ENCODE measurements at places on chromosomes 3 and 15.

DNA sequence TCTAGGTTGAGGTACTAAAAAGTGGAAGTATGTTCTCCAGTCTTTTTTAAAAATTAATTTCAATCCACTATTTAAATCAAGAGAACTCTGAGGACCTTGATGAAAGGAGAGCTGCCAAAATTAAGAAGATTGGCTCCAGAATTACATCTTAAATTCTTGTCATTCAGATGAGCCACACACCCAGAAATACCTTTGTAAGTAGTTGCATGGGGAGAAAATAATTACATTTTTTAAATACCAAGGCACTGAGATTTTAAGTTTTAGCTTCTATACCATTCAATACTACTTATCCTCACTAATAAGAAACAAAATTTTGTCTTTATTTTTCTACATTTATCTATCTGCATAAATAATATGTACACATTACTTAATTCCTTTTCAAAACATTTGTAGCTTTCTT is 1132.8 kb downstream of the OTOL1 start:
- no peak for DNase-seq

DNA sequence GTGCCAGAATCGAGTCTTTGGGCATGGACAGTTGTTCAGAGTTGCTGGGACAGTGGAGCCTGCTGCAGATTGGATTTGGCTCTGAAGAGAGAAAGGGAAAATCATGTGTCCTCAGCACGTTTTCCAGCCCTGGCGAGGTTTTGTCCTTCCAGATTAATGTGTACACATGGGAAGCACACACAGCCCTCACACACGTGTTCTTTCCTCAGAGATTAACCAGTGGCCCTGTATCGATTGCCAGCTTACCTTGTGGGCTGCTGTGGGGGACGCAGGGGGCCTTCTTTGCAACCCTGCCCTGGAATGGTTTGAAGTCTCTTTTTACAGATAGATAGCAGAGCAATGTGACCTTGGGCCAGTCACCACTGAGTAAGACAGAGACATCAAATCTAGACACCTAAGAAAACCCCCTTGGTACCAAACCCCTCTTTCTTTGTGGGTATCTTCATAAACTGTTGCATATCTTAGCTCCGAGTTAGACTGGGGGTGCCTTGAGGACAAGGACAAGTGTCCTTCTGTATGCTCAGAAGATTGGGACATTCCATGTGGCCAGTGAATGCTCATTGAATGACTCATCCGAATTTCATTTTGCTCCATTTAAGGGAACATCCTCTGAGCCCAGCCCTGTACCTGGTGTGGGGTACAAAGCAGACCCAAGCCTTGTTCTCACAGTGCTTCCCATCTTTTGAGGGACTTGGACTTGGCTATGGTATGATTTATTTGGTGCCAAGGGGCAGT is 48.0 kb downstream of the SMAD6 start:
- no peak for DNase-seq

- DNase-seq, result no peak
These were observed 216.6 kb upstream of the GRM7 start for GRCh38 chr3:6644070-6644929.

GRCh38 chr3:11120091-11120805 is 34.0 kb upstream of the HRH1 start:
- no peak for DNase-seq

- no peak for DNase-seq
These were observed 86.3 kb downstream of the PPCDC start for GRCh38 chr15:75109736-75110130.

GRCh38 chr15:56325186-56325585 is 40.0 kb upstream of the TEX9 start:
- DNase-seq, result no peak

- DNase-seq, result no peak
These were observed 30.4 kb downstream of the ARHGEF3 start for GRCh38 chr3:56771376-56771775.

- DNase-seq, result peak; percentile 72
These were observed 453.1 kb downstream of the EPHA3 start for GRCh38 chr3:89560568-89560967.

DNA sequence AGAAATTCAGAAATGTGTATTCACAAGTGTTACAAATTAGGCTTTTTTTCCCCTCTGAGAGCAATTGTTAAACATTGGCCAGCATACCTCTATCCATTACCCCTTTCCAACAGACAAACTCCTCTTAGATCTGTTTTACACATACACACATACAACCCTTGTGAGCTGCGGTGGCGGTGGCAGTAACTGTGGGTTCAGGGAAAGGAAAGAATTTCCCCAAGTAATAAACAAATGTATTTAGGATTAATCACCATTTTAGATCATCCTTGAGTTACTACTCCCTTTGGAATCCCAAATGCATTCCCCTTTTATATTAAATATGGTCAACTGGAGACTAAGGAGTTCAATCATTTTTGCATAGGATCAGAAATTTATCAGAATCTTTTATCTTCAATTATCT is 667.0 kb downstream of the FHIT start:
- DNase-seq, result peak; percentile 67

DNA sequence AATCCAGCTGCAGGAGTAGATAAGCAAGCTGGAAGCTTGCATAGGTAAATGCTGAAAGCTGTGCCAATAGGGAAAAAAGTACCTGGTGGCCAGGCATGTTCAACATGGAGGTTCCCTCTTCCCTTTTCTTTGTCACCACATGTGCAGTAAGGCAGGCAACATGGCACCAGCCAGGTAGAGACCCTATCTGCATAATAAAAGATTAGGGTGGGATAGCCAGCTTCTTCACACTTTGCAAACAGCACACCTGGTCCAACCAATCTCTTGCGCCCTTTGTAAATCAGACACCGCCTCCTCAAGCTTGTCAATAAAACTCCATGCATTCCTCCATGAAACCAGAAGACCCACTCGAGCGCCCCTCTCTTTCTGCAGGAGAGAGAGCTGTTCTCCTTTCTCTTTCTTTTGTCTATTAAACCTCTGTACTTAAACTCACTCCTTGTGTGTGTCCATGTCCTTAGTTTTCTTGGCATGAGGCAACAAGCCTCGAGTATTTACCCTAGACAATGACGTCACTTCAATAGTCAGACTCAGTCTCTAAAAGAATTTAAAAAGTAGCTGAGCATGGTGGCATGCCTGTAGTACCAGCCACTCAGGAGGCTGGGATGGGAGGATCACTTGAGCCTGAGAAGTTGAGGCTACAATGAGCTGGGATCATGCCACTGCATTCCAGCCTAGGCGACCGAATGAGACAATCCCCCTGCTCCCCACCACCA is 256.3 kb downstream of the SCAPER start:
- no peak for DNase-seq

DNA sequence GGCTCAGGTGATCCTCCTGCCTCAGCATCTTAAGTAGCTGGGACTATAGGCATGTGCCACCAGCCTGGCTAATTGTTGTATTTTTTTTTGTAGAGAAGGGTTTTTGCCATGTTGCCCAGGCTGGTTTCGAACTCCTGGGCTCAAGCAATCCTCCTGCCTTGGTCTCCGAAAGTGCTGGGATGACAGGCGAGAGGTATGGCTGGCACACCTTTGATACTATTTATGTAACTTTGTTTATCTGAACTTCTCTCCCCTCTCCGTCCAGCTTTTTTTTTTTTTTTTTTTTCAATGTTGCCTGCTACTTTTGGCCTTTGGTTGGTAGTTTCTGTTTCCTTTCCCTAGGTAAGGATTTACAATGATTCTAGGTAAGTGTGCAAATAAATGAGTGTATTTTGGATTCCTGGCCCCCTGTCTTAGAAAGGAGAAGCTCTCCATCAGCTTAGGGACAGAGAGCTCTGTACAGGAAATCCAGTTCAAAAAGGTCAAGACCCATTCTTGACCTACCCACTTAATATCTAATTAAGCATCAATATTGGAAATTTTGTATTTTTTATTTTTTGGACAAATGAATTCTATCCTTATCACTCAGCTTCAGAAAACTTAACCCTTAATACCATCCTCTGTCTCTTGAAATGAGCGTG is 6.8 kb downstream of the ARL6IP5 start:
- no peak for DNase-seq

DNA sequence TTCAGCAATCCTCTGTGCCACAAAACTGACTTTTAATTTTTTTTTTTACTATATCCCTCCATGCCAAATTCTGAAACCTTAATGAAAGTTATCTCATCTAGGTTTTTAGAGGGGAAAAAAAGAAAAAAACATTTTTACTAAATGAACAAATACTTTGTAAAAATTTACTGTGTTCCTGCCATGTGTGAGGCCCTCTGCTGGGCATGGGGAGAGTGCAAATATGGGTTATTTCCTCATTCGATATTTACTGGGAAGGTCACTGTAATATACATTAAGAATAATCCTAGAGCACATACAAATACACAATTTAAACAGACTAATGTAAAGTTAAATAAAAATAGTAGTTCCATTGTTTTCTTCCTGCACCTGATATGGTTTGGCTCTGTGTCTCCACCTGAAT is 215.0 kb downstream of the GRM7 start:
- no peak for DNase-seq

GRCh38 chr3:13762906-13763305 is 117.0 kb downstream of the WNT7A start:
- DNase-seq, result no peak

- DNase-seq, result no peak
These were observed 35.5 kb upstream of the ATP1B3 start for GRCh38 chr3:141840737-141841544.

DNA sequence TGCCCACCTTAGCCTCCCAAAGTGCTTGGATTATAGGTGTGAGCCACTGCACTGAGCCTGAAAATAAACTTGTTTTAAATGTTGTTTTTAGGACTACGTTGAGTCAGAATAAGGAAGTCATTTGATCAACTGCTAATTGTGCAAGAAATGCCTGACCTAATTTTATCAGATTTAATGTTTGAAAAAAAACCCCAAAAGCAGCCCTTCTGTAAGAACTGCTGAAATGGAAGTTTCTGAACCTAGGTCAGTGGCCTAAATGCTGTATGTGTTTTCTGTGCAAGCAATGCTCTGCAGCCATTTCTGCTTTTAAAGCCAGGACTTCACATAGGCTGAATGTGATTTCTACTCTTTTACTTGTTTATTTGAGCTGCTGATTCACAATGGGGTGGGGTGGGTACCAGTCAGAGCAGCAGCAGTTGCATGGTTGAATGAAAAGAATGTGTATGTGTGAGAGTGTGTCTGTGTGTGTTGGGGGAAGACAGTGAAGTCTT is 6.6 kb downstream of the GPX1 start:
- DNase-seq, result peak; percentile 61

DNA sequence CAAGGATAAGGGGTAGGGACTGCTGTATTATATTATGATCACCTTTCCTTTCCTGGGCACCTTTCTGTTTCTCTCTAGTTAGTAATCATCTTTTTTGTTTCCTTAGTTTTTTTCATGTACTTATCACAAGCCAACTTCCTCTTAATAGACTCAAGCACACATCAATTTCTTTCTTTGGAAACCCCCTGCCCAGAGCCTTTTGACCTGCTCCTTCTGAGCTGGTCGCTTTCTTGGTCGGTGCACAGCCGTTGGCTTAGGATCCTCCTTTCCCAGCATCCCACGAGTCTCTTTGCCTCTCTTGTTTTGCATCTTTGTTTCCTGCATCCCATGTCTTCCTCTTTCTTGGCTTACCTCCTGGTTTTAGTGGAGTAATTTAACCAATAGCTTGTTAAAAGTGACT is 26.9 kb downstream of the GASK1A start:
- DNase-seq, result no peak

DNA sequence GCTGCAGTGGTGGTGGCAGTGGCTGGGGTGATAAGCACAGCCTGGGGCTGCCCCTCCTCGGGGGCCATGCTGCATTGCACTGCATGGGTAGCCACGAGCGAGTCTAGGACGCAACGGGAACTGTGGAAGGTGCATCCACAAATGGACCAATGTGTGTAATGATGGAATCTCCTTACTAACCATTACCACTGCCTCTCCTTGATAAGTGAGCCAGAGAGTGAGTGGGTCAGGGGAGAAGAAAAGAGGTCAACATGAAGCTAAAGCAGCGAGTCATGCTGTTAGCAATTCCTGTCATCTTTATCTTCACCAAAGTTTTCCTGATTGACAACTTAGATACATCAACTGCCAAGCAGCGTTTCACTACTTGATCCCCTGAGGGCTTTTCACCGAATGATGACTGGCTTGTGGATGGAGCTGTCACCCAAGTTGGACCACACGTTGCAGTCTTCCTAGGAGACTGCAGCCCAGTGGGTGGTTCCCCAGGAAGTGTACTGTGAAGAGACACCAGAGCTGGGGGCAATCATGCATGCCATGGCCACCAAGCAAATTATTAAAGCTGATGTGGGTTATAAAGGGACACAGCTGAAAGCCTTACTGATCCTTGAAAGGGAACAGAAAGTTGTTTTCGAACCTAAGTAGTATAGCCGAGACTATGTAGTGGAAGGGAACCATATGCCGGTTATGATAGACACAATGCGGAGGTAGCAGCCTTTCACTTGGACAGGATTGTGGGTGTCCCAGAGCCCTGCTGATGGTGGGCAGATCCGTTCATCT is 20.6 kb downstream of the SAMD7 start:
- no peak for DNase-seq

DNA sequence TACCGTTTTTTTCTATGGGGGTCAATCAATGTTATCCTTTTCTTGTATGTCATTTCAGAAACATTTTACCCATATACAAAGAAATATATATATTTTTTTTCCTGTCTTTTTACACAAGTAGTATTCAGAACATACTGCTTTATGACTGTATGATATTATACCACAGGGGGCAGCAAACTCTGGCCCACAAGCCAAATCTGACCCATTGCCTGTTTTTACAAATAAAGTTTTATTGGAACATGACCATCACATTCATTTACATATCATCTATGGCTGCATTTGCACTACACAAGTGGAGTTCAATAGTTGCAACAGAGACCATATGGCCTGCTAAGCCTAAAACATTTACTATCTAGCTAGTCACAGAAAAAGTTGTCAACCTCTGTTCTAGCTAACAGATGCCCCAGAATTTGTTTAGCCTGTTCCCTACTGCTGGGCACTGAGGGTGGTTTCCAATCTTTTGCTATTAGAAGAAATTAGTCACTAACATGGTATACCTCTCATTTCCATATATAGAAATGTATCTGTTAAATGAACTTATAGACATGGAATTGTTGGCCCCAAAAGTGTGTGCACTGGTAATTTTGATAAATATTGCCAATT is 57.7 kb downstream of the BFSP2 start:
- DNase-seq, result no peak

GRCh38 chr3:138113326-138113725 is 2.1 kb downstream of the DZIP1L start:
- no peak for DNase-seq

DNA sequence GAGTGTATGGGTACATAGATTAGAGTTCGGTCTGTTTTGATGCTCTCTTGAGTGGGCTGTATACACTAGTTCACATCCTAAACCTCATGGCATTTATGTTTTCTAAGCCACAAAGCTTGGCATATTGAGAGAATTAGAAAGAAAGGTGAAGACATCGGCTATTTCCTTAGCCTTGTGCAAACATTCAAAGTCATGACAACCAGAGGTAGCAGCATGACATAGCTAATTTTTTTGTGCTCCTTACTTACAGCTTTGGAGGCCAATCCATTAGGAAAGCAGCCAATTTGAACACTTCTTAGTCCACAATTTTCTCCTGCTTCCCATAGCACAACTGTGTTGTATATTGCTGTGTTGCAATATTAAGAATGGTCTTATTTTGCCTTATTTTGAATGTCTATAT is 21.5 kb upstream of the AADAC start:
- no peak for DNase-seq

GRCh38 chr3:16377196-16377595 is 112.2 kb downstream of the OXNAD1 start:
- no peak for DNase-seq

- DNase-seq, result no peak
These were observed 197.4 kb upstream of the RORA start for GRCh38 chr15:61426466-61426865.
